ENCODE measurements at places on chromosomes 11 and 22.

DNA sequence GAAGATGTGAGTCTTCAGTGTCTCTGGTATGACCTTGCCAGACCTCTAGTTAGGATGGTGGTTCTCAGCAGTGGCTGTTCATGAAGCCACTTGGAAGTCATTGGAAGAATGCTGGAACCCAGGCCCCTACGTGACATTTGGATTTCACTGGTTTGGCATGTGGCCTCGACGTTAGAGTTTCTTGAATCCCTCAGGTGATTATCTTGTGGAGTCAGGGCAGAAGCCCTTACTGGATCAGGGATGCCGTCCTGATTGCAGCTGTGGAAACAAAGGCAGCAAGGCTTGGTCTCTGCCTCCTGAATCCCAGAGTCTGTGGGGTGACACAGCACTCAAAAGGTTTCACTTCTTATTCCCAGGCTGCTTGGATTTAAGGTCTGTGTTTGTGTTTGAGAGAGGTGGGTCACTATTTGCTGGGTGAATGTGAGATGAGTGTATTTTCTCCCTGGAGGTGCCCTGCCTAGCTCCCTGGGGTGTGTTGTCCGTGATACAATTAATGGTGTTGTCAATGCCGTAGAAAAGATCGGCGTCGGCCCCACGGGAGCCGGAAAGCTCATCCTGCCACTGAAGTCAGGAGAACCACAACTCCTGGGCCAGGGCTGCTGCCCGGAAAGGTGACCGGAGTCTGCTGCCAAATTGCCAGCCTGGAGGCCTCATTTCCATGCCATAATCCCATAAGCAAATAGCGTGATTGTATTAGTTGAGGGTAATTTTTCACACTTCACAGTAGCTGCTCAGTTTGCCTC lies 939.0 kb downstream of the BRD1 start:
- no peak for DNase-seq

GRCh38 chr11:8019314-8020243 lies 32.4 kb downstream of the EIF3F start:
- DNase-seq: peak; percentile 46

DNA sequence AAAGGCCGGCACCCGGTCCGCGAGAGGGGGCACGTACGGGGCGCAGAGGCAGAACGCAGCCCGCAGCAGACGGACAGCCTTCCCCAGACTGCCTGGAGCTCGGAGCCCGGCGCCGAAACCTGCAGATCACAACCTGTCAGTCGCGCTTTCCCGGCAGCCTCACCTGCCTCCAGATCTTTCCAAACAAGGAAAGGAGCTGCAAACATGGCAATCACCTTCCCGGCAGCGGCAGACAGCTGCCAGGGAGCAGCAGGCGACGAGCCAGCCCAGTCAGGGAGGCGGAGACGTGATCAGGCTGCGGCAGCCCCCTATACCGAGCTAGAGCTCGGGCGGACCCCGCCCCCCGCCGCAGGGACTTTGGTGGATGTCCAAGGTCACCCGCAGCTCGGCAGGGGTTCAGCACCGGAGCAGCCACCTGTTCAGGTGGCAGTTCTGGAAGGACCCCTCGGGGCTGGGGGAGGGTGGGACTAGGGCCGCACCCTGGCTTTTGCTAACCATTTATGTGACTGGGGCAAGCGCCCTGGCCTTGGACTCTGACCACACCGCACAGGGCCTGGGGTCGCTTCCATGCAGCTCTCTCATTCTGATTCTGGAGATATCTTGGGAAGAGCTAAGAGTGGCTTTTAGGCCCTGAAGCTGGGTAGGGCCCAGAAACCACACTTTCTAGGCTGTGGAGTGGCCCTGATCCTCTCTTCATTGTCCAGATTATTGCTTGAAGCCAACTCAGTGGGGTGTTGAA lies 143.8 kb downstream of the NECTIN1 start:
- DNase-seq: no peak

DNA sequence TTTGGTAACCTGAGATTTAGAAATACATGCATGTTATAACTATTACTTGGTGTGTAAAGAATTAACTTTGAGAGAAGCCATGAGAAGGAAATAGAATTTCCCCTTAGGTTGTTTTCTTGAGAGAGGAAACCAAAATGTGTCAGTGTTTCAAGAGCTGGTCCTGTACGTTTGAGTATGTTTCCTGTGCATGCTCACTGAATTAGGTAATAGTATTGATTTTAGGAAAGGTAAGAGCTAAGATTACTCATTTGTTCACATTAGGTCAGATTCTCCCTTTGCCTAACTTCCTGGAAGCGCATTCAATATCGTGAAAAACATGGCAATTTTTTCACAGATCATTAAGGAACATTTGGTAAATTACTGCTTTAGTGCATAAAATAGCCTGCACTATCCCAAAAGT lies 49.3 kb upstream of the RDX start:
- DNase-seq: no peak

DNA sequence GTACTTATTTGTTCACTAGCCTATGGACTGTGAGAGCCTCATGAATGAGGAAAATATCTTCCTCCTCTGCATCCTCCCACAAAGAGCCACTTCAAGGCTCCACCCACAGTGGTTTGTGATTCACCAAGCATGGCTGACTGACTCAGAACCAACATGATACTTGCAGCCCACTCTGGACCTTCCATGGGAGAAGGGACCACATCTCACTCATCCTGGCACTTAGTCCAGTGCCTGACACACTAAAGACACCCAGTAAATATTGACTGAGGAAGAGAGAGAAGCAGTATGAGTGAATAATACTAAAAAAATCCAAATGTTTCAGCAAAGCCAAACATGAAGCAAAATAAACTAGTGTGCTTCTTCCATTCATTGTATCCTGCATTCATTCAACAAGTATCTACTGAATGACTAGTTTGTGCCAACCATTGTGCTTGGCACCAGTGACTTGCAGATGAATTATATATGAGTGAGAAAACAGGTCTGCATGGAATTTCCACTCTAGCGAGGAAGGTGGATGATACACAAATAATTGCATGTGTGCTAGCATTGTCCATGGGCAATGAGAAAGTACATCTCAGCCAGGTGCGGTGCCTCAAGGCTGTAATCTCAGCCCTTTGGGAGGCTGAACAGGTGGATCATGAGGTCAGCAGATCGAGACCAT lies 54.9 kb upstream of the BLID start:
- DNase-seq: peak; percentile 95

- no peak for DNase-seq
These were observed 298.4 kb upstream of the LUZP2 start for GRCh38 chr11:24198481-24198880.

DNA sequence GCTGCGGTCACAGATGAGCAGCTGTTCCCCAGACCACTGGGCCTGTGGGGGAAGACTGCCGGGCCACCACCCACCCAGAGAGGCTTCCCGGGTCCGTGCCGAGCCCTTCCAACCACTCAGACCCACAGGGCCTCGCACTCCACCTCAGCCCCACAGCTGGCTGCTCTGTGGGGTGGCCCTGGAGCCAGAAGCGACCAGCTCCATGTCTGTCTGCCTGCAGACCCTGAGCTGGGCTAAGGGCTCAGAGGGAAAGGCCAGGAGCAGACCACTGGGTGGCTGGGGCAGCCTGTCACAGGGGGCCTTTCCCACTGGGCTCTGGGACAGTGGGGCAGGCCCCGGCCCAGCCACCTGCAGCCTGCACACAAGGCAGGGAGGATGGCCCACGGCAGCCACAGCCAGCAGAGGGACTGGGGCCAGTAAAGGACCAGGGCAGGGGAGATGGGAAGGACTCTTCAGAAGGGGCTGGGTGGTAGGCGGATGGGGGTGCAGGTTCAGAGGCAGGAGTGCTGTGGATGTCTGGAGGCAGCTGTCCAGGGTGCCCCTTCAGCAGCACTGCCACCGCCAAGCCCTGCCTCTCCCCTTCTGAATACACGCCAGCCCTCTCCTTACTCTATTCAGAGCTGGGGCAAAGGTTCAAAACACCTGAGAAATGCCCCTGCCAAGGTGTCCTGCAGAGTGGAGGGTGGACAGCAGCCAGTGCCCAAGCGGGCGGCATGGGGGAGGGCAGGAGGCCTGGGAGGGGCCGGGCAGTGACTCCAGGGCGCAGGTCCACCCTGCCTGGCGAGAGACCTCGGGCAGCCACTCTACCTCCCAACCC lies 32.2 kb downstream of the GNB1L start:
- no peak for DNase-seq

- DNase-seq: no peak
These were observed 106.4 kb upstream of the FGF3 start for GRCh38 chr11:69925366-69926196.

- DNase-seq: peak; percentile 85
These were observed 34.9 kb upstream of the PHOX2A start for GRCh38 chr11:72278905-72279304.

DNA sequence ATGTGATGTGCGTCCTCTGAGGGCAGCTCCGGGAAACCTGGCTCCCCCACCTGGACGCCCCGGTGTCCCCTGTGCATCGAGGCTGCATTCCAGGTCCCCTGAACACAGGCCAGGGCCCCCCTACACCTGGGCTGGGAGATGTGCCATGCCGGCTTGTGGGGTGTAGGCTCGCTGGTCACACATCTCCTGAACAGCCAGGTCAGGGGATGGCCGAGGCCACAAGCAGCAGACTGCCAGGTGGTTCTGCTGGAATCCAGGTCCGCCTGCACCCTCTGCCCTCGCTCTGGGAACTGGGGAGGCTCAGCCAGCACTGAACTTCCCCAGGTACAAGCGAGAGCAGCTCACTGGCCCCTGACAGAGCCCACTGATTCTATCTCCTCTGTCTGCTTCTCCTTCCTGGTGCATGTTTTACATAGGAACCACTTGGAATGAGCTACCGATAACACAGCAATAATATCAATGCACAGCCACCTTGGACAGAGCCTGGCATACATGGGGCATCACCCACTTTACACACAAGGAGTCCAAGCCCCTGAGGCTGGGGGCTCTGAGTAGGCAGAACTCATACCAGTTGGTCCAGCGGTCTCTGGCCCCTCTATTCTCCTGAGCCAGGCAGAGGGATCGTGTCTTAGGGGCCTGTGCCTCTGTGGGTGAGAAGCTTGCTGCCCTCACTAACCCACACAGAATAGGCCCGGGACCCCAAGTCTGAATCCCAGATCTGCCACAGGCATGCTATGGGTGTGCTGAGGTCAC lies 46.8 kb downstream of the TBX1 start:
- no peak for DNase-seq

GRCh38 chr11:105899772-105900171 lies 122.3 kb downstream of the MSANTD4 start:
- no peak for DNase-seq

DNA sequence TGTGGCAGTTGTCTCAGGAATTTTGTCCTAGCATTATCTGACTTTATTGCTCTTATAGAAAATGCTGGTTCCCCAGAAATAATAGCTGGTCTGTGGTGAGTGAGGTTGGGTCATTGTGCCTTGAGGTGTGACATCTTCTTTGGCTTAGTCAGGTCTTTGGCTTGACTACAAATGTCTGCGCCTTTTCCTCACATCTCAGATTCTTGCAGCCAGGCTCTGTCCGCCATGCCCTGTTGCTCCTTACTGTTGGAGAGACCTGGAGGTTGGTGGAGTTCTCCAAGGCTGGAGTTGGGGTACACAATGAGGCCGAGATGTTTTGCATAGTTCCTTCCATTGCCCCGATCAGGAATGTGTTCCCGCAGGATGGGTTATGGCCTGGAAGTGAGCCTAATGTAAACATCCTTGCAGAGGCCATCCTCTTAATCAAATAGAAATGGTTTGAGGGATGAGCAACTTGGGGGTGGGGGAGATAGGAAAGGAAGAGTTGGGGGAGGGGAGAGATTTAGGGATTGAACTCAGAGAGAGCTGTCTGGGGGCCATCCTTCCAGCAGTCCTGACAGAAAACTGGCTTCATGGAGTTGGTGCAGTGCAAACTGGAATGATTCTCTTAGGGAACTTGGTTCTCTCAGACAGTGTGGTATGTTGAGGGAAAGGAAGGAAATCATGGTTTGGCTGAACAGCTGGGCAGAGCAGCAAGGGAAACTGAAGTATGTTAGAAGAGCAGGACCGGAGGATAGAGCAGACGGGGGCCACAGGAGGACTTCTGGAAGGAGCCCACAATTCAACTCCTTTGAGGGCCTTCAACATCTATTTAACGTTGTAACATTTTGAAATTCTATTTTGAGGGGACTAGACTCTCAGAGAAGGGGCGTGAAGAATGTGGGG lies 49.9 kb downstream of the ZBTB16 start:
- no peak for DNase-seq

GRCh38 chr22:24175160-24175808 lies 6.0 kb upstream of the SUSD2 start:
- peak; percentile 84 for DNase-seq

GRCh38 chr11:125261588-125261987 lies 97.0 kb downstream of the PKNOX2 start:
- DNase-seq: no peak

DNA sequence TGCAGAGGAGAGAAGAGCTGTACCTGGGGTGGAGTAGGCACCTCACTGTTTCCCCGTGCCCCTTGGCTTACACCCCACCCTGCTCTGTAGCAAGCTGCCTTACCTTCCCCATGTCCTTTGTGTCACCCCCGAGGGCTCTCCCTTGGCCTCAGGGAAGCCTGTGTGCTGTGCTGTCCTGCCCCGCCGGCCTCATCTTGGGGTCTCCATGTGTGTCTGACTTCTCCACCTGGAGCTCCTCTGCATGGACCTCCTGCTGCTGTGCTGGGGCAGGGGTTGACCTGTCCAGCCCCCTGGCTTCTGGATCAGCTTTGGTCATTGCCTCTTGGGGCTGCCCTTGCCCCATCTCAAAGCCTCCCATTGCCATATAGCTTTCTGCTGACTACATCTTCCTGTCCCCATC lies 59.8 kb downstream of the OSBP2 start:
- DNase-seq: no peak

- no peak for DNase-seq
These were observed 70.4 kb downstream of the LDLRAD3 start for GRCh38 chr11:36013950-36014897.

DNA sequence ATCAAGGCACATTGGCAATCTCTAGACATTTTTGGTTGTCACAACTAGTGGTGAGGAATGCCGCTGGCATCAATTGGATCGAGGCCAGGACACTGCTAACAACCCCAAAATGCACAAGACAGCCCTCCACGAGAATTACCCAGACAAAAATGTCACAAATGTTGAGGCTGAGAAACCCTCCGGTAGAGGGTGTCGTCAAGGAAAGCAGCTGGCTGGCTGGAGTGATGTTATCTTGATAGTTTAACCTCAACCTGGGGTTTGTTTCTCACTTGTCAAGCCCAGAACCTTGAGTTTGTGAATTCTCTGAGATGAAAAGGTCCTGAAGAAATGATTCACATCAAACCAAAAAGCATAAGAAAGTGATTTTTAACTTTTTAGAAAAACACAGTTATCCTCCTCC lies 21.1 kb upstream of the TMPRSS13 start:
- peak; percentile 4 for DNase-seq

DNA sequence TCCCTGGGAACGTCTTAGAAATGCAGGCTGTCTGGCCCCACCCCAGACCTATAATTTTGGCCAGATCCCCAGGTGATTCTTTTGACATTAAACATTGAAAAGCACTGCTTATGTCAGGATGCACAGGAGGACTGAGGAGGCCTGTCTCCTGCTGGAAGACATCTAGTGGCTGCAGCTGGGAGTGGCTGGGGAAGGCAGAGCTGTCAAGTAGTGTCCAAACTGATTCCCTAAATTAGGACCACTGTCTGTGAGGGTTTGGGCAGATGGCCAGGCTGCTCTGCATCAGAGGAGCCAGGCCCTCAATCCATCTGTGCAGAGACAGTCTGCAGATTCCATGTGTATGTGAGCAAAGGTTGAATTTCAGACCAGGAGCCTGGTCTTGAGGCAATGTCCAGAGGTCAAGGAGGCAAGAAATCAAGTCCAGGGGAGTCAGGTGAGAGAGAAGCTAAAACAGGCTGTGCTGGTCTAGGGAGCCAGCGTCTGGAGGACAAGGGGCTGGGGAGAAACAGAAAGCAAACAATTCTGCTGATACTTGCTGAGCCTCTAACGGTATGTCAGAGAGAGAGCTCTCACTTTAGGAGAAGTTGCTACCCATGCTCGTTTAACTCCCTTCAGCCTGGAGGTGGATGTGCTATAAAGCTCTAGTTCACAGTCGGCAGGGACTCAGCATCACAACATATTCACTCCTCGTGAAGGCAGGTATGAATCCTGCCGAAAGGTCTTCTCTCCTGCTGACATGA lies 15.3 kb upstream of the SYTL2 start:
- peak; percentile 53 for DNase-seq
